ENCODE measurements at places on chromosomes 16 and 17.
A peak's percentile ranks its signal among the peaks of the same experiment; 100 is the strongest.

DNA sequence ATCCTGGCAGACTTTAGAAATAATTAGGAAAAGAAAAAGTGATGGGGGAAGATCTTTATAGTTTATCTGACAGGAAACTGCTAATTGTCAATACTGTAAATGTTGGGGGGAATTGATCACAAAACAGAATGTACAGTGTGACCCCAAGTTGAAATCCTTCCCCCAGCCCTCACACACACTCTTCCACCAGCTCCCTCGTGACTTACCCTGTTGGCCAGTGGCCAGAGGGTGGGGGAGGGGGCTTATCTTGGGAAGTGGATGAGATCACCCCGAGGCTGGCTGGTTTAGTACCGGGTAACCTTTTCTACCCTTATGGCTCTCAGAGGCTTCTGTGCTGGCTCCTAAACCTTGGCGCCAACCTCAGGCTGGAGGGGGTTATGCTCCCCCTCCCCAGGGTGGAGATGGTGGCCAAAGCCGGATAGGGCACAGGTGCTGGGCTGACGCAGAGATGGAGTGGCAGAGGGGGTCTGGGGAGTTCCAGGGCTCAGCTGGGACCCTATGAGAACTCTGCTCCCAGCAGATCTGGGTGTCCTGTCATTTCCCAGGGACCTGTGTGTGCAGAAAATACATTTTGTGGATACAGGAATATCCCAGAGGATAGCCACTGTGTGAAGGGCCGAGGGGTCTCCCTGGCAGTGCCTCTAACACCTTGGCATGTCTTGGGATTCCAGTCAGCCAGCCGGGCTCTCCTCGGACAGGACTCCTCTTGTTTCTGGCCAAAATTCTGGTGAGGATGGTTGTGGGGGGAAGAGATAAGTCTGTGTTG, 18.6 kb downstream of the CDH16 start:
- no peak for DNase-seq

- DNase-seq: no peak
These were observed 4.9 kb downstream of the FOXC2 start for GRCh38 chr16:86571530-86571915.

DNA sequence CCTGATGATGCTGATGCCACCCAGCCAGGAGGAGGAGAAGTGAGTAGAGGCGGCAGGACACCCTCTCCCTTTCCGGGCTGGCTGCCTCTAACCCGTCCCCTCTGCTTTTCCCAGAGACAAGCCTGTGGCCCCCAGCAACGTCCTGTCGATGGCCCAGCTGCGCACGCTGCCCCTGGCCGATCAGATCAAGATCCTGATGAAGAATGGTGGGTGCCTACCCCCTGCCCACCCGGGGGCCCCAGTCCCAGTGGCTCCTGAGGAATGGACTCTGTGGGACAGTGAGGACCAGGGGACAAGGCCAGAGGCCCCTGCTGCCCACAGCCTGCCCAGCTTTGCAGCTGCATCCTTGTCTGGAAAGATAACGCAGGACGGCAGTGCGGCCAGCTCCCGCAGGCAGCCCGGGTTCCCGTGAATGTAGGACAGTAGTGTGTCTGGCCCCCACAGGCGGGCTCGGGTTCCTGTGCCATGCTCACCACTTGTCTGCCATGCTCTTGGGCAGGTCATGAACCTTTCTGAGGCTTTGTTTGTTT, 19.9 kb downstream of the POLR3E start:
- DNase-seq: peak; percentile 9

- DNase-seq: no peak
These were observed 104.4 kb downstream of the SHISA9 start for GRCh38 chr16:13005721-13006247.

- DNase-seq: peak; percentile 79
These were observed 759 bp upstream of the TP53I13 start for GRCh38 chr17:29567554-29568330.

- DNase-seq: no peak
These were observed 67.8 kb upstream of the NLK start for GRCh38 chr17:27974531-27975145.

DNA sequence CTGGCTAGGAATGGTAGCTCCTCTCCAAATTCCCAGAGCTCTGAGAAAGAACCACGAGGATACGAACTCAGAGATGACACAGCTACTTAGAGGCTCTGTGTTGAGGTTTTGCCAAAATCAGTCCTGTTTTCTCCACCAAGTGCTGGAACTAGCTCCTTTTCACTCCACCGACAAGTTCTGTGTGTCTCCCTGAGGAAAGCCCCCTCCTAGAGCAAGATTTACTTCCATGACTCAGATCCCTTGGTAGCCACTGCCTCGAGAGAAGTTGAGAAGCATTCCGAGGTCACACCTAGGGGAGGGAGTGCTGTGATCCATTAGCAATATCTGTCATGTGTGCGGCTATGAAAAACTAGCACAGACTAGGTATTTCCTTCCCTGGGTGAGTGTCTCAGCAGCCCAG, 30.6 kb downstream of the IL21R start:
- peak; percentile 3 for DNase-seq

- no peak for DNase-seq
These were observed 316.6 kb downstream of the CDH13 start for GRCh38 chr16:82943371-82943770.

DNA sequence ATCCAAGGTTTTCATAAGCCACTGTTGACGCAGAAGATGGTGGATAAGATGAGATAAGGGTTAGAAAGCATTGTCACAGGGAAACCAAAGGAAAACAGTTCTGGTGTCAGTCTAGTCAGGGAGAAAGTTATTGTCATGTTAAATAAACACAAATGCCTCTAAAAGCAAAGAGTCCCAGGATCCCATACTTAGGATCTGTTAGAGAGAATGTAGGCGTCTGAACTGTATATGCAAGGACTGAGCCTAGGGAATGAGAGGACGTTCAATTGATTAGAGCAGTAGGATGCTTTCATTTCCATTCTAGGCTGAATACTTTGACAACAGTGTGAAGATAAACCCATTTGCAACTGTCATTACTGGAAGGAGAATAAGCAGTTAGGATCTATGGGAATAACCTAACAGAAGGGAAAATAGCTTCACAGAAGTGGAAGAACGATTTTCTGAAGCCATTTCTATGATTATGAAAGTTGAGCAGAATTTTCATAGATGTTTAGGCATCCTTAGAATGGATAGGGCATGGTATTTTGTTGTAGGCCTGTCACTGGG, 1149.1 kb upstream of the CDH8 start:
- DNase-seq: no peak

DNA sequence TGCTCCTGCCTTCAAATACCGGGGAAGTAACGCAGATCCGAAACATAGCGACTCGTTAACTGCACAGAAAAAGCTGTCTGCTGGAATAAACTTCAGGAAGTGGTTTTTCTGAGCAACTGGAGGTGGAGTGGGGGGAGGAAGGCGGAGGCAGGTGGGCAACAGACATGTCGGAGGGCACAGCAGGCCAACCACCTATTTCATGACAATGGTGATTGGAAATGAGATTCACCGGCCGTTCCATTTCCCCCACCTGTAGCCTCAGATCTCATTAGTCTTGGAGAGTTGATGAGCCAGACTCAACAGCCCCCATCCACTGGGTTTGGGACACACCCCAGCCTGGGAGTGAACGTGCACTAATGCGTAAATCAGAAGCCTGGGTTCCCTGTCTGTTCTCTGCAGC, 7.7 kb upstream of the PECAM1 start:
- DNase-seq: peak; percentile 42

DNA sequence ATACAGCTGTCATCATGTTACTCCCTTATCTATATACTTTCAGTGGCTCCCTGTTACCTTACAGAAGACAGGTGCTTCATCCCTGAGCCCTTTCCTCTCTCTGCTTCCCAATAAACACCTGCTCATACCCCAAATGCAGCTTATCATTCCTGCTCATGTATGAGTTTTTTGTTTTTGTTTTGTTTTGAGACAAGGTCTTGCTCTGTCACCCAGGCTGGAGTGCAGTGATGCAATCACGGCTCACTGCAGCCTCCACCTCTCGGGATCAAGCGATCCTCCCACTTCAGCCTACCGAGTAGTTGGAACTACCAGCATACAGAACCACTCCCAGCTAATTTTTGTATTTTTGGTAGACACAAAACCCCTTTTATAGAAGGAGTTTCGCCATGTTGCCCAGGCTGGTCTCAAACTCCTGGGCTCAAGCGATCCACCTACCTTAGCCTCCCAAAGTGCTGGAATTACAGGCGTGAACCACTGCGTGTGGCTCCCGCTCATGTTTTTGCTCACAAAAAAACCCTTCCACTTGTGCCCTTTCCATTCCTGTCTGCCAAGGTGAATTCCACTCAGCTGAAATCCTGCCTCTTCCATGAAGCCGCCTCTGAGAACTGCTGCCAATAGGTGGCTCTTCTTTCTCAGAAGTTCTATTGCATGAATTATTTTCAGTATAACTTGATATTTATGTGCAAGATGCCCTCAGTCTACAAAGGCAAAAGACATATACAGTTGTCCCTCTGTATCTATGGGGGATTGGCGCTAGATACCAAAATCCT, 7.9 kb upstream of the RNF157 start:
- no peak for DNase-seq

DNA sequence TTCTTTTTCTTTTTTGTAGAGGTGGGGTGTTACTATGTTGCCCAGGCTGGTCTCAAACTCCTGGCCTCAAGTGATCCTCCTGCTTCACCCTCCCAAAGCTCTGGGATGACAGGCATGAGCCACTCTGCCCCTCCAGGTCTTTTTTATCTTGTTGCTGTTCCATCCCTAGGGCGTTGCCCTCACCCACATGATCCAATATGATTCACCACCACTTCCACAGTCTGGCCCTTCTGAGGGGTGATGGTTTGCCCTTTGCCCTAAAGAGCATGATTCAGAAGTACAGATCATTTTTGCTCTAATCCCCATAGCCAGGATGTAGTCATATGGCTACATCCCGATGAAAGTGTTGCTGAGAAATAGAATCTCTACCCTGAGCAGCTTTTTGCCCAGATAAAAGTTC, 18.8 kb downstream of the STX4 start:
- peak; percentile 54 for DNase-seq

- no peak for DNase-seq
These were observed 10.6 kb downstream of the TNFAIP1 start for GRCh38 chr17:28346199-28346580.

DNA sequence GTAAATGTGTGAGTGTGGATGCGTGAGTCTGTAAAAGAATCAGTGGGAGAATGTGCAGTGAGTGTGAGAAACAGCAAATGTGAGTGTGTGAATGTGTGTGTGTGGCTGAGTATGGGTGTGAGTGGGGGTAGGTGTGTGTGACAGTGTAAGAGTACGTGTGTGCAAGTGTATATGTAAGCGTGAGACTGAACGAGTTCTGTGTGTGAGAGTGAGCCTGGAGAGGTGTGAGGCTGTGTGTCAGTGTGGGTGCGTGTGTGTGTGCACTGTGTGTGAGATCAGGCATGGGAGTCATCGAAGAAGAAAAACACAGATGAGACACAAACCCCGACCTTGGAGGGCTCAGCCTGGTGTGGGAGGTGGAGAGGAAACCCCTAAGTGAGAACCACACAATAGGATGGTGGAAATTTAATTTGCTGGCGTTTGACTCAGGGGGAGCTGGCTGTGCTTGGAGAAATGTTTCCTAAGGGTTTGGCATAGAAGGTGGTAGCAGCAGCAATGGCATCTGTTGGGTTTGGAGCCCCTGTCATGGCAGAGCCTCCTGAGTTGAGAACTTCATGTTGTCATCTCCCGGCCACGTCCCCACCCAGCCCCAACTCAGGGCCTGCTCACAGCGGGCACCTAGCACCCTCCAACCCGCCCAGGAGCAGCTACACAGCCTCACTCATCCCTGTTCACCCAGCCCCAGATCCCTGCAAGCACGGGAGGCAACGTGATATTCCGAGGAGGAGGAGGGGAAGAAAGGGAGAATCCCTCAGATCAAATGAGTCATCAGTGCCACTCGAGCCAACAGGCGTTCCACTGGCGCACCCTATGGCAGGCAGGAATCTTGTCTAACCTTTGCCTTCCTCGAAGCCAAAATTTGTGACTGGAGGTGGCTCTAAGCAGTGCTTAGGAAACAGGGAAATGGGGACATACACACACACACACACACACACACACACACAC, 14.3 kb upstream of the NUBP1 start:
- no peak for DNase-seq

DNA sequence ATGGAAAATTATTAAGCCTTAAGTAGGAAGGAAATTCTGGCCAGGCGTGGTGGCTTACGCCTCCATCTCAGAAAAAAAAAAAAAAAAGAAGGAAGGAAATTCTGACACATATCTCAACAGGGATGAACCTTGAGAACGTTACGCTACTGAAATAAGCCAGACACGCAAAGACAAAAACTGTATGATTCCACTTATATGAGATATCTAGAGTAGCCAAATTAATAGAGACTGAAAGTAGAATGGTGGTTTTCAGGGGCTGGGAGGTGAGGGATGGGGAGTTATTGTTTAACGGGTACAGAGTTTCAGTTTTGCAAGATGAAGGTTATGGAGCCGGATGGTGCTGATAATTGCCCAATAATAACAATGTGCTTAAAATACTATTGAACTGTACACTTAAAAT, 16.2 kb upstream of the HNF1B start:
- no peak for DNase-seq

- DNase-seq: no peak
These were observed 38.5 kb upstream of the KIFC3 start for GRCh38 chr16:57840833-57841232.

DNA sequence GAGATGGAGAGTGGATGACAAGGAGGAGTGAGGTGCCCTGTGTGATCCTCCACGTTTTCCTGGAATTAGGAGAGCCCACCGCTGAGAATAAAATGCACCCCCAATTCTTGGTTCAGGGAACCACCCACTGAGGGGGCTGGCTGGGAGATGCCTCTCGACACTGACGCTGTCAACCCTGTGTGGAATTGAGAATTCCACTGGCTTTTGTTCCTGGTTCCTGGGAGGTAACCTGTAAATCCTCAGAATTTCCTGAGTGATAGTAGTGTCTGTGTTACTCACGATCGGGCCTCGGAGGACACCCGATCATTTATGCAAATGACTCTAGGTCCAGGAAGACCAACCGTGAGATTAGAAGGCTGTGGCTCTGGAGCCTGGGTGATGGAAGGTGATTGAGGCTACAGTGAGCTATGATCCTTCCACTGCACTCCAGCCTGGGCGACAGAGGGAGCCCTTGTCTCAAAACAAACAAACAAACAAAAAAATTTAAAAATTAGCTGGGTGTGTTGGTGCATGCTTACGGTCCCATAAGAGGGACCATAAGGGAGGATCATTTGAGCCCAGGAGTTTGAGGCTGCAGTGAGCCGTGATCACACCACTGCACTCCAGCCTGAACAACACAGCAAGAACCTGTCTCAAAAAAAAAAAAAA, 11.7 kb upstream of the PRPSAP1 start:
- DNase-seq: no peak
